ENCODE measurements at places on chromosomes 13 and 19.
A peak's percentile ranks its signal among the peaks of the same experiment; 100 is the strongest.

DNA sequence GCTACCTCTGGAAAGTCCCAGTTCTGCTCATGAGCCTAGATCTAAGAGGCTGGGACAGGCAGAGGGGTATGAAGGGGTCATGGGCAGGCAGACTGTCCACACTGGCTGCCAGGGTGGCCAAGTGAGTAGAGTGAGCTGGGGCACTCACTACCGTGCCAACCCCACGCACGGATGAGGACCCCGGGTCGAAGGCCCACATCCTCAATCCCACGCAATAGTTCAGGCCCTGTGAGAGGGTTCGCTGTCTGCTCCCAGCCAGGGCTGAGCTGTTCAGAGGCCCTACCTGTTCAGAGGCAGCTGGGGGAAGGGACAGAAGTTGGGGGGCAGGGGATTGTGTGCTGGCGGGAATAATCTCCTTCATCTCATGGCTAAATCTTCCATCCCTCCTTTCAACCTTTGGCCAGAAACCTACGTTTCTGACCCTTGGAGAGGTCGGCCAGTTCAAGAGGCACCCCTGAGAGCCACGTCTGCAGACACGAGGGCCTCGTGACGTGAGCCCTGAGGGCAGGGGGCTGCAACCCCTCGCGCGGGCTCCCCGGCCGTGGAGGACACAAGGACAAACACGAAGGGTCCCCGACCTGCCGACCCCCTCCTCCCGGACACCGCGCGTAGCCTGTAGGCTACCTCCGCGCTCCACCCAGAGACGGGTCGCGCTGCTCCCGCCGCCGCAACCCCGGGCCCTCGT, 1.0 kb upstream of the RPS5 start:
- no peak for DNase-seq

- DNase-seq = peak; percentile 59
Measured at GRCh38 chr19:7917267-7918061, 2.7 kb upstream of the SNAPC2 start.

DNA sequence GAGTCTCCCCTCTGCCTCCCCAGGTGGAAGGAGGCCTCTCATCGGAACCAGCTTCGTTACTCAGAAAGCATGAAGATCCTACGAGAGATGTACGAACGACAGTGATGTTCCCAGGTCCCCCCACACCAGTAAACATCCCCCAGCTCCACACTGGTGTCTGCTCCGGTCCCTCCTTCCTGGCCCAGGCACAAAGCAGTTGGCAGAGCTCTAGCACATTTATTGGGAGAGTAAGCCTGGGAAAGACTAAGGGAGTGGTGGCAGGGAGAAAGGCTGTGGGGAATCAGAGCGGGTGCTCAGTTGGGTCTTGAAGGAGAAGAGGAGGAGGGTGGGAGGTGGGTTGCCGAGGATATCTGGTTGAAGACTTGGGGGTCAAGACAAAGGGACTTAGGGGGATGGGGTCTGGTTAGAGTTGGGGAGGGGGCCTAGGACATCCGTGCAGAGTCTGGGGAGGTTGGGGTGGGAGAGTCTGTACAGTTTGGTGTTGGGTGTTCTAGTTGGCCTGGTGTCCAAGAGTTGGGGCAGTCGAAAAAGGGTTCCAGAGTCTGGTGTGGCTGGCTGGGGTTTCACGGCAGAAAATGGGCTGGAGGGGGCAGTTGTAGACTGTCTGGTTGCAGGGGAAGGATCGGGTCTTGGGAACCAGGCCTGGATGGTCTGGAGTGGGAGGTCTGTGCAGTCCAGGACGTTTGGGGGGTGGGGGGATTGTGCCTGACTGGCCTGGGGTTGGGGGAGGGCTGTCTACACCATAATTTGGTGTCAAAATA, 2.3 kb downstream of the HSPB6 start:
- DNase-seq = no peak

DNA sequence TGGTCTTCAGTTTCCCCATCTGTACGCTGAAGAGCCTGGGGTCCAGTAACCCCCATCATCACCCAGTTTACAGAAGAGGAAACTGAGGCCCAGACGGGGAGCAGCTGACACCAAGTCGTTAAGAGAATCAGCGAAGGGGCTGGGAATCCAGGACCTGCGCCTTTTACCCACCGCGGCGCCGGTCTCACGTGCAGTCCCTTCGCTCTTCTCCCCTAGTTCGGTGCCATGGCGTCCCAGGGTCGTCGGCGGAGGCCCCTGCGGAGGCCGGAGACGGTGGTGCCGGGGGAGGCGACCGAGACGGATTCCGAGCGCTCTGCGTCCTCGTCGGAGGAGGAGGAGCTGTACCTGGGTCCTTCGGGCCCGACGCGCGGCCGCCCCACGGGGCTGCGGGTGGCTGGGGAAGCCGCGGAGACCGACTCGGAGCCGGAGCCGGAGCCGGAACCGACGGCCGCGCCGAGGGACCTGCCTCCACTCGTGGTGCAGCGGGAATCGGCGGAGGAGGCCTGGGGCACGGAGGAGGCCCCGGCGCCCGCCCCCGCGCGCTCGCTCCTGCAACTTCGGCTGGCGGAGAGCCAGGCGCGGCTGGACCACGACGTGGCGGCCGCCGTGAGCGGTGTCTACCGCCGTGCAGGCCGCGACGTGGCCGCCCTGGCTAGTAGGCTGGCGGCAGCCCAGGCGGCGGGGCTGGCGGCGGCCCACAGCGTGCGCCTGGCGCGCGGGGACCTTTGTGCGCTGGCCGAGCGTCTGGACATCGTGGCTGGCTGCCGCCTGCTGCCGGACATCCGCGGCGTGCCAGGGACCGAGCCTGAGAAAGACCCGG, 698 bp downstream of the BLOC1S3 start:
- no peak for DNase-seq

- no peak for DNase-seq
Measured at GRCh38 chr19:33388231-33388724, 14.8 kb downstream of the CEBPG start.

DNA sequence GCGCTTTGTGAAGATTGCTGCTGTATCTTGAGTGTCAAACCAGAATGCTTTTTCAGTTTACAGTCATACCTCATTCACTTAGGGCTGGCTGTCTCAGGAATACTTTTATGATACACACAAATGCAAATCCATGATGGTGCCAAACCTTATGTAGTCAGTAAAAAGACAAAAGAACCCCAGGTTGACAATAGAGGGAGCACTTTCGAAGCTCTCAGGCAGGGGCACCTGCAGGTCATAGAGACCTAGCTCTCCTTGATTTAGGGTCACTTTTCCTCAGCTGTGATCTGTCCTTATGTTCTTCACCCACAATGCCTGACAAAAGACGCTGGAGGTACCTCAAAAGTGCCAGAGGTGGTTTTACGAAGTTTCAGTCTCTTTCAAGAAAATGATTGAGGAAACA, 172.2 kb downstream of the DNAJC15 start:
- no peak for DNase-seq

DNA sequence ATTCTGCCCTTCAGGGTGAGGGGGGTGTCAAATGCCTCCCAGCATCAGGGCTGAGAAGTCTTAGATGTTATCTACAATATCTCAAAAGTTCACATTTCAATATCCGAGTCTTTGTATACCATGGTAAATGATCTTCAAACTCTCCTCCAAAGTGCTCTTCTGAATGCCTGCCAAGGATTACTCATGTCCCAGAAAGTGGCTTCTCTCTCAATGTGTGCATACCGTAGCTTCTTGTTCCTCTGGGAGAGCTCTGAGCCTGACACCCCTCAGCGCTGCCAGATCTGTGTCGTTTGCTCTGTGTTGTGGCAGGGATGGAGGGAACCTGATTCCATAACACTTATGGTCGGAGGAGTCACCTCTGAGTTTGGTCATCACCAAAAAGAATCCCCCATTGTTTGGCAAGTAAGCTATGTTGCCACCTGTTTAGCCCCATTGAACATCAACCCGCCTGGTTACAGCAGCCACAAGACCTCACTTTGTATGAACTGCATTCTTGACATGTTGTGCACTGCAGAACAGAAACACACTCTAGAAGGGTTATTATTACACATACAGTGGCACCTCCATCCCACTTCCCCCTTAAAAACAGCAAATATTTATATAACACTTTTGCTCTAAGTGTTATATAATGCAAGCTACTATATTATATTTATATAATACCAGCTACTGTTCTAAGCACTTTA, 163.1 kb upstream of the MIR17HG start:
- DNase-seq = no peak

DNA sequence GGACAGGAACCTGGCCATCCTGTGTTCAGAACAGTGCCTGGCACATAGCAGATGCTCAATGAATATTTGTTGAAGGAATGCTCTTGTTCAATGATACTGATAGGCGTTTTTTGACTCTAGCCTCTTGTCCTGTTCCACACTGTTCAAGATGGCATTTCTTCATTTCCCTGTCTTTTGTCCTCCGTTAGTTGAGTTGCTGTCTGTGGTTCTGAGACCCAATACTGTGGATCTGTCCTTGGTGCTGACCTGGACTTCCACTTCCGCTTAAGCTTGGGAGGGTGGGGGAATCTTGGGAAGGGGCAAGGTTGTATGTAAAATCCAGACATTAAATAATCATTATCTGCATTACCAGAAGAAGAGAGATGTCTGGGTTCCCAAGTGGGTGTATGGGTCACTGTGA, 8.3 kb upstream of the KCNN4 start:
- peak; percentile 75 for DNase-seq

- DNase-seq = no peak
Measured at GRCh38 chr13:99830931-99831330, 140.6 kb downstream of the ZIC5 start.

DNA sequence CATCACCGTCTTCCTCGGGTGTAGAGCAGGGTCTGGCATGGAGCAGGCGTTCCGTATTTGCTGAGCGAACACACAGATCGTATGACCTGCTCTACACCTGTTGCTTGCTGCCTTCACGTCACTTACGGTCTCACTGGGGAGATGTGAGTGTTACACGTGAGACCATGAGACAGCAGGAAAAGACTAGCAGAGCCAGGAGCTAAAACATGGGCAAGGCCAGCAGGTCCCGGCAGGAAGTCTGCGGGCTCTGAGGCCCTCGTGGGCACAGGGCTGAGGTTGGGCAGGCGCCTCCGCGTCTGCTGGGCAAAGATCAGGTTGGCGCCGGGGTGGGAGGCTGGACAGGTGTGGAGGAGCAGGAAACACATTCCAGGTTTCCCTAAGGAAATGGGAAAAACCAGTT, 19.7 kb upstream of the GTF3A start:
- DNase-seq = no peak

DNA sequence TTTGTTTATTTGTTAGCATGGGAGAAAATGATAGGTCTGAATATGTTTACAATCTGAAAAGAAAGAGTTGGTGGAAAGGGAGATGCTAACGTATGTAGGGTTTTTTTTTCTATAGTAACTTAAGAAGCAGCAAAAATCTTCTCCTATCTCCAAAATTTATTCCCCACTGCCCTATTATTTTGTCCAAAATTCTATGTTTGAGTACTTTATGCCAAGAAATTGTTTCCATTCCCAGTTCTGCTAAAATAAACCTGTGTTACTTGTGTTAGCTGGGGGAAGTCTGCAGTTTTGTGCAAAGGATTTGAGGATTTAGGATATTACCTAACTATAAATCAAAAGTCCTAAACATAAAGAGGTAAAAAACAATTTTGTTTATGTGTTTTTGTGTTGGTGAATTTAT, 2770.4 kb upstream of the PCDH20 start:
- DNase-seq = no peak

DNA sequence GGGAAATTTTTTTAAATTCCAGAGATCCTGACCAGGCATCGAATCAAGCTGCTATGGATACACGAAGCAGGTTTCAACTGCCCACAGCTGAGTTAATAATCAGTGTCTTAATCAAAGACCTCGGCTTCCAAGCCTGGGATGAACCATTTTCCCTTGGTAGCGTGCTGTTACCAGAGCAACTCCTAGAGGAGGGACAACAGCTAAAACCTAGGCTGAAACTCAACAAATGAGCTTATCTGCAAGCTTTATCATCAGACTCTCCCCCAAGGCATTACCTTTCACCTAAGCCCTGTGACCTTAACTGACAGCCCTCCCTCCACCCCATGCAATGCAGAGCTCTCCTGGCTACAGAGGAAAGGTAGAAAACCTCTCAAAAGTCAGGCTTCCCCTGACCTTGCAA, 39.7 kb downstream of the RCBTB1 start:
- DNase-seq = no peak

DNA sequence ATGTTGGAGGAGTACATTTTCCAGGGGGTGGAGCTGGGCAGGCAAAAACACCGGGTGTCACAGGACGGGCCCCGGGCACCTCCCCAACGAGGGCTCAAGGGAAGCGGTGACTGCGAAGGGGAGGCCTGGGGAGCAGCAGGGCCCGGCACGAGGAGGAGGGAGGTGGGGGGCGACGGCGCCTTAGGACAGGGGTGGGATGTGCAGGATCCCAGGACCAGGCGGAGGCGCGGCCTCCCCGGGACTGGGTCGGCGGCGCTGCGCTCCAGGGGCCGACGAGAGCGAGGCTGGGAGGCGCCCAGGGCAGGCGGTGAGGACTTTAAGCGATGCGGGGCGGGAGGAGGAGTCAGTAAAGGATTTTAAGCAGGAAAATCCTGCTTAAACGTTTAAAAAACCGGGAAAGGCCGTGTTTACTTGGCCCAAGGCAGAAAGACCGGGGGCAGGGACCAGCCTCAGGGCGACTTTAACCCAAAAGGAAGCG, 427 bp downstream of the ZNF160 start:
- DNase-seq = no peak

GRCh38 chr19:52997975-52998374, 15.7 kb upstream of the ERVV-1 start:
- DNase-seq = no peak

DNA sequence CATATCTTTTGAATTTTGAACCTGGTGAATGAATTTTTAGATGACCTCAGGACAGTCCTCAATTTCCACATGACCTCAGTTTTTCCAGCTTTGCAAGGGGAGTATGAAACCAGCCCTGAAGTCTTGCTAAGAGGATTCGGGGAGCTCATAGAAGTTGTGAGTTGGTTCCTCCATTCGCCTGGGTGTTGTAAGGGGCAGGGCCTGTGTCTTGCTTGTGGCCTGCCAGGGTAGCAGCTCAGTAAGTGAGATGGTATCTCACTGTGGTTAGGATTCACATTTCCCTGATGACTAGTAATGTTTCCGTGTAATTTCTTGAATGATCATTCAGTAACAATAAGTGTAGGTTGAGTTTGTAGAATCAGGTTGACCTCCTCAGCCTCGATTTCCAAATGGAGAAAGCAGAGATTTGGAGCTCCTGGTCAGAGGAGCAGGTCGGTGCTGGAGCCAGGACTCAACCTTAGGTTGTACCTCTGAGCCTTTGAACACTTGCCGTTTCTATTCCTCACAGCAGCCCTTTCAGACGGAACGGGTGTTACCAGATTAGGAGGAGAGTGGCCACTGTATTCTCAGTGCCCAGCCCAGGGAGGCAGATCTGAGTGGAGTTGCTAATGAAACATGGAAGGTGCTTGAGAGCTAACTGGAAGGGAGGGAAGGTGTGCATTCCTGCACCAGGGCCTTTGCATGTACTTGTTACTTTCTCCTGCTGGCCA, 14.6 kb downstream of the NACC1 start:
- peak; percentile 19 for DNase-seq

DNA sequence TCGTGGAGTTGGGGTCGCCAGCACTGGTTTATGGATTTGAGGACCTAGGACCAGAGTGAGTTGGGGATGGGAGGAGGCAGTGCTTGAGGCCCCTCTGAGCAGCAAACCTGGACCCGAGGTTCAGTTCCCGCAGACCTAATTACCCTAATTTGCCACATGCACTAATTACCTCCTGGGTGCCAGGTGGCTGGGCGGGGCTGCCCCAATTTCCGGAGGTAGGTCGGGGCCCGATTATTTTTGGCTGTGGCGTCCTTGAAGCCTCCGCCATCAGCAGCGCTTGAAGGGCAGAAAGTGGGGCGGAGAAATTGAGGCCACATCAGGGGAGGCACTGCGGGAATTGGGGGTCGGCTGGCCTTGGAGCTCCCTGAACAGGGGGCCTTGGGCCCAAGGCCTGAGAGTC, 5.9 kb upstream of the HOMER3 start:
- DNase-seq = no peak

All from MV-4-11 (cell line).